ENCODE measurements at places on chromosomes 16 and 17. TPM values are rescaled to one million over a fixed set of nuclear protein-coding genes. Genes with fewer than 3 reads are reported as not detected.

COX6A2 gene
- polyA plus RNA-seq = not detected

TBX6 gene
- 0.63 TPM for polyA plus RNA-seq

CCT6B gene
- polyA plus RNA-seq = 0.77 TPM

RNF222 gene
- not detected for polyA plus RNA-seq

KRT25 gene
- polyA plus RNA-seq = not detected

NTN3 gene
- polyA plus RNA-seq = 0.04 TPM

DNA sequence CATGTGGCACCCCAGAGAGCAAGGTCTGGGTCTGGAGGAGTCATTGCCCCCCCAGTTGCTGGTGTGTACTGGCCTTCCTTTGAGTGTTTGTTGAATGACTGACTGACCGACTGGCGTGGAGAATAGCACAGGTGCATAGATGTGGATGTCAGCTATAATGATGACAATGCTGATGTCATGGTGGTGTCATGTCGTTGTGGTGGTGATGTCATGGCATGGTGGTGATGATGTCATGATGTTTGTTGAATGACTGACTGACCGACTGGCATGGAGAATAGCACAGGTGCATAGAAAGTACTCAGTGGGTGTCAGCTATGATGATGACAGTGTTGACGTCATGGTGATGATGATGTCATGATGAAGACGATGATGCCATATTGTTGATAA lies 22.1 kb downstream of the TMEM114 start:
- DNase-seq = no peak

GRCh38 chr16:2468233-2468724 lies 2.8 kb upstream of the NTN3 start:
- DNase-seq = no peak

DNA sequence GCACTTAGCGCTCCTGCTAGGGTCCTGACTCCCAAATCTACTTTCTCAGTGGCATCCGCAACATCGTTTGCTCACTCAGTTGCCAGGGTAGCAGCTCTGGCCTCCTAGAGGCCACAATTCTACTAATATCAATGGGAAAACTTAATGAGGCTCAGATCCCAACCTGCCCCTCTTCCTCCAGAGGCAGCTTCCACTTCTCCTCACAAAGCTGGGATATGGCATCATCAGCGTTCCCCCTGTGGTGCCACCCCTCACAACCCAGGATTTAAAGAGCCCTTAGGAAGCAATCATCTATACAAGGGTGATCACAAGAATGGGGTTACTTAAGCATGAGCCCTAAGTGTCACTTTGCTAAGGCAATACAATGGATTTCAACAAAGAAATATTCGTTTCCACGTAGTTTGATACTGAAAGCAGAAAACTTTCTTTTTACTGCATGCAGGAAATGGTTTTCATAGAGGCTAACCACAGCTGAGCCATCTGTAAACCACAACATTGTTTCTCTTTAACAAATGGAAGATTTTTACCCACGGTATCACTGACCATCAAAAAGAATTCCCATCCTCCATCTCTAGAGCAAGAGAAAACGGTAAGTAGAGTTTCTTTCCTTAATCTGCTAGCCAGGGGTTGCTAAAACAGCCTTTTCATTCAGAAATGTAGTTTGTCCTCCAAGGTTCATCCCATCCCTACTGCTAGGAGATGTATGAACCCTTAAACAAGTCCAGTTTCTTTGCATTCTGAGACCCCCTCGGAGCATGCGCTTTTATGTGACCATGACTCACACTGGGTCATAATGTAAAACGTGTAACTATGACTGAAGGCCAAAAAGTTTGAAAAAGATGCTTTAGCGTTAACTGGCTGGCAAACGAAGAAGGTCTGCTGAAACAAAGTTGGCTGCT lies 68.3 kb upstream of the BCAR1 start:
- no peak for DNase-seq

DNA sequence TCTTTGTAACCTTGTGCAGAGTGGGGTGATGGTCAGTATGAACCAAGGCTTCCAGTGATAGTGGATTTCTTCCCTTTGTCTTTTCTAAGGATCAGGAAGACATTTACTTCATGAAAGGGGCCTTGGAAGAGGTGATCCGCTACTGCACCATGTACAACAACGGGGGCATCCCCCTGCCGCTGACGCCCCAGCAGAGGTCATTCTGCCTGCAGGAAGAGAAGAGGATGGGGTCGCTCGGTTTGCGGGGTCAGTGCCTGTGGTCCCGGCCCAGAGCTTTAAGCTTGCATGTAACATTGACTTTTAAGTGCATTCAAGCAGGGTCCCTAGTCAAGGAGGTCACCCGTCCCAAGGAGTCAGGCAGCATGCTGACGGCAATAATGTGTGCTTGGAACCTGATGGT lies 56.0 kb downstream of the MEAK7 start:
- no peak for DNase-seq

- DNase-seq = no peak
Measured at GRCh38 chr16:25124503-25124902, 13.0 kb downstream of the LCMT1 start.

GRCh38 chr17:37493249-37494027 lies 3.7 kb downstream of the DUSP14 start:
- no peak for DNase-seq

DNA sequence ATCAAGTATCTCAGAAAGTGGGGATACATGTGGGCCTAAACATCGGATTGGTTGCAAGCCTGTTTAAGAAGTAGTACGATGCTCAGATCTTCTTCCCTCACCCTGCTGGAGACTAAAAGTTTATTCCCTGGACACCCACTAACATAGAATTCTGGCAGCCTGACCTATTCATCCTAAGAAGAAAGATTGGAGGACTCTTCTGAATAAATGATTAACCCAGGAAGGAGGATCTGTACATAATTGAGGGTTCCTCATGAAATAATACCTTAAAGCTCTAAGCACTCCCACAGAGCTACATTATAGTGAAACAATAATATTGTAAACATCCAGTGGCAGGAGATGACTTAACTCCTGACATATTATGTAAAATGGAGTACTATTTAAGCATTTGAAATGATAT lies 111.7 kb downstream of the NLK start:
- no peak for DNase-seq

GRCh38 chr16:14490235-14490634 lies 139.8 kb downstream of the PARN start:
- no peak for DNase-seq

DNA sequence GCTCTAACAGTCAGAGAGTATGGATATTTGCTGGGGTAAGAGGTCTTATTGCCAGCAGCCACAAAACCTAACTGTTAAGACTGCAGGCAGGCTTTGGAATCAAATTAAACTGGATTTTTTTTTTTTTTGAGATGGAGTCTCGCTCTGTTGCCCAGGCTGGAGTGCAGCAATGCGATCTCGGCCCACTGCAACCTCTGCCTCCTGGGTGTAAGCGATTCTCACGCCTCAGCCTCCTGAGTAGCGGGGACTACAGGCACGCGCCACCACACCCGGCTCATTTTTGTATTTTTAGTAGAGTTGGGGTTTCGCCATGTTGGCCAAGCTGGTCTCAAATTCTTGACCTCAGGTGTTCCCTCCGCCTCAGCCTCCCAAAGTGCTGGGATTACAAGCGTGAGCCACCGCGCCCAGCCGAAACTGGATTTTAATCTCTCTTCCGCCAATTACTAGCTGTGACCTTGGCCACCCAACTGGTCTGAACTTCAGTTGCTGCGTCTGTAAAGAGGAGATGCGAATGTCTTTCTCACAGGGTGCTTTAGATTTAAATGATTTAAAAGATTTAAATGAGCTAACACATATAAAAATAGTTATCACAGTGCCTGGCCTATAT lies 842 bp downstream of the MRPL10 start:
- no peak for DNase-seq

GRCh38 chr16:3963203-3963602 lies 82.7 kb upstream of the CREBBP start:
- DNase-seq = no peak

DNA sequence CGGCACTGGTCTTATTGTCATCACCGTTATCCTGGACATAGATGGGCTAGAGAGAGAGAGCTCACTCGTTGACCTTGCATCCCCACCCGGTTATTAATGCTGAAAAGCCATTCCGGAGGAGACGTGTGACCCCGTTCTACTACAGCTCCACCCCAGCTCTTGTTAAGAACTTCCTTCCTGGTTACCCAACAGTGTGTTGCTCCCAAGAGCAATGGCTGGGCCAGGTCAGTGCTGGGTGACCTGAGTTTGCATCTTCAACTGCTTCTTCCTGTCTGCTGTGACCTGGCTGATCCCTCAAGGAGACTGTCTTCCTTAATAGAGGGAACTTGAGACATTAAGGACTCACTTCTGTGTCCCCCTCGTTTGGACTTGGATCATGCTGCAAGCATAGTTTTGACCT lies 96.1 kb upstream of the SDK2 start:
- no peak for DNase-seq

DNA sequence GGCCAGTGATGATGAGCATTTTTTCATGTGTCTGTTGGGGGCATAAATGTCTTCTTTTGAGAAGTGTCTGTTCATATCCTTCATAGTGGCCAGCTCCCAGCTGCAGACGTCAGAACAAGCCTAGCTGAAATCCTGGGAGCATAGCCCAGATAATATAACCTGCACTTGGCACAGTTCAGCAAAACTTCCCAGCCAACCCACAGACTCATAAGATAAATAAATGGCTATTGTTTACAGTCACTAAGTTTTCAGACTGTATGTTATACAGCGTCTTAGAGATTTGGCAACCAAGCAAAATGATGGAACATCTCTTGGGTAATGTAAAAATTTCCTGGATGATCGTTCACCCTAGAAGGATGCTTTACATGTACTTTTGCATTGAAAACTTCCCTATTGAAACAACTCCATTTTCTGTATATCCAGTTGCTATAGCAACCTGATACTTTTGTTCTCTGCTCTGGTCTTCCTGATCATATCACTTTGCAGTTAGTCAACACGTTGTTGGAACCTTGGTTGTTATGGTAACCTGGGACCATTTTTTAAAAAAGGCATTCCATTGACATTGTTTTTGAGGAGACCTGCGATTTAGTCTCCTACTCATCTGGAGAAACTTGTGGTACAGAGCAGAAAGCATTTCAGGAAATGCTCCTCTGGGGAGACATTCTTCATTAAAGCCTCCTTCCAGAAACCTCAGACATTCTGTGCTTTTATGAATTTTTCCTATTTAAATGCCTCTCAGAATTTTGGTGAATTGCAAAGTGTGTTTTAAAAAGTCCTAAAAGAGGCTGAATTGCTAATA lies 378.7 kb downstream of the HS3ST4 start:
- DNase-seq = no peak

DNA sequence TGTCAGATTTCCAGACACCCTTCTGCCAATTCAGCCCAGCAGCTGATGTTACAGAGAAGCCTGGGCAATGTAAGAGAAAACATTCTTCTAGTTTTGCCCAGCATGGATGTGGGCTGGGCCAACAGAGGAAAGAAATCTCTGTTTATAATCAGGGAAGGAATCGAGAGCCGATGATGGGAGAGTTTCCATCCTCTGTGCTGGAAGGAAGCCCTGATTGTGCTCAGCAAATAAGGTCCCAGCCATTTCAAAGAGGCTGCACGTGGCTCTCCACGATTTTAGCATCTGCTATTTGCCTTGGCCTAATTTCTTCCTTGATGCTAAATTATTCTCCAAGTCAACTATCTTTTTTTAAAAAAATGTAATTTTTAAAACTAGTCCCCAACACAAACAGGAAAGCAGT lies 70.0 kb downstream of the IRX6 start:
- no peak for DNase-seq

Data from A549 (cell line).